ENCODE measurements at places on chromosomes 2 and 18. TPM values are rescaled to one million over a fixed set of nuclear protein-coding genes. Genes with fewer than 3 reads are reported as not detected.

DNA sequence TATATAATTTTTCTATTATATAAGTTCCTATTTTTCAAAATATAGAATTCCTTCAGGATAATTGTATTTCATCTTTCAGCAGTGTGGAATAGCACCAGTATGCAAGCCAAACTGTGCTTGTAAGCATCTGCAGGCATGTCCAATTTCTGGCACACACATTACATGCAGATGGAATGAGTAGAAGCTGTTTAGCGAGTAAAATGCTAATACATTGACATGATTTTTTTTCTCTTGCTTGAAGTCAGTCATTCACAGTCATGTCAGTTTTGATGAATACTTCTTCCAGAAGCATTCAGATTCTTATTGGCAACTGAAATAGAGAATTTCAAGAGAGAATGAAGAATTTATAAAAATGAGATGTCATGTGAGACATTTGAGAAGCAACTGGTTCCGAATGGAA is 109.4 kb downstream of the CERS6 start:
- DNase-seq: no peak

GRCh38 chr2:25230948-25231311 is 62.5 kb upstream of the POMC start:
- DNase-seq: no peak

GRCh38 chr2:75703589-75704287 is 7.0 kb downstream of the GCFC2 start:
- DNase-seq: no peak

DNA sequence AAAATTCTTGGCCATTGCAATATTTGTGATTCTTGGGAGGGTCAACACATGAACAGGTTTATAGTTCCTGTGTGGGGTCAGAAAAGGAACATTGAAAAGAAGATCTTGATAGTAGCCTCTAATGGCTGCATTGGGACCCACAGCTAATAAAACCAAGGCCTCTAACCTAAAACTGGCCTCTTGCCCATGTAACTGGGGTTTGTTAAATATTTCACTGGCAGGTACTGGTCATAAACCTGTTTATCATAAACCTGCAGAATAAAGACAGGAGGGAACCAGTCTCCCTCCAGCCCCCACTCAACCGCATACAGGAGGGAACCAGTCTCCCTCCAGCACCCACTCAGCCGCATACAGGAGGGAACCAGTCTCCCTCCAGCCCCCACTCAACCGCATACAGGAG is 125.3 kb downstream of the PXDN start:
- DNase-seq: no peak

- DNase-seq: no peak
These were observed 148.1 kb downstream of the AGAP1 start for GRCh38 chr2:235641956-235642355.

DNA sequence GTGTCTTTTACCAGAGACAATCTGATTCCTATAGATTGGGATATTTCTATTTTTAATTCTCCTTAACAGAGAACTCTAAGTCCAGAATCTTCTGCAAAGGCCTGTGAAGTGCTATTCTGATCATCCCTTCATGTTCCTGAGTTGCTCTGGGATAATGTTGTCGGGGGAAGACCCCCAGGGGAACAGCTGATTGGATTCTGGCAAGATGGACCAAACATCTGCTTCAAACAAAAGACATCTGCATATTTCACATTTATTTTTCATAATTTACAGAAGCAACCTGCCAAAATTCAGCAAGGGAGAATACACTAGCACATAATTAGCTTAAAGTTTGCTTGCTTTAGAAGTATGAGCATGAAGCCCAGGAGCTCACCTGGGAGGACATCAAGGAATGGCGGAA is 116.0 kb upstream of the ETAA1 start:
- no peak for DNase-seq

GRCh38 chr18:69161383-69162028 is 239.2 kb upstream of the DOK6 start:
- DNase-seq: peak; percentile 26

- no peak for DNase-seq
These were observed 2.5 kb upstream of the PER2 start for GRCh38 chr2:238290715-238291549.

GRCh38 chr2:194424683-194425209 is 1232.3 kb upstream of the SLC39A10 start:
- no peak for DNase-seq

GRCh38 chr2:121471532-121472469 is 58.9 kb upstream of the RNU4ATAC start:
- peak; percentile 44 for DNase-seq

GRCh38 chr18:52339891-52340371 is at the start of gene DCC:
DCC (plus strand) TSS chr18:52340197; CDS start chr18:52340788, 591 bp downstream.
- peak; percentile 16 for DNase-seq

- DNase-seq: no peak
These were observed at the start of gene ANKRD30B for GRCh38 chr18:14747513-14748474. ANKRD30B (plus strand) TSS chr18:14748172; CDS start chr18:14748420, 248 bp downstream.

Gene KIAA2012
- total RNA-seq: not detected

Gene KCTD1
- total RNA-seq: 18.0 TPM

Gene TMEFF2
- 0.12 TPM for total RNA-seq

Gene CCDC141
- total RNA-seq: not detected

Gene ITGA4
- 47.6 TPM for total RNA-seq

Data from M059J (cell line).